ENCODE measurements at places on chromosomes 12 and 14.
A peak's percentile ranks its signal among the peaks of the same experiment; 100 is the strongest.

DNA sequence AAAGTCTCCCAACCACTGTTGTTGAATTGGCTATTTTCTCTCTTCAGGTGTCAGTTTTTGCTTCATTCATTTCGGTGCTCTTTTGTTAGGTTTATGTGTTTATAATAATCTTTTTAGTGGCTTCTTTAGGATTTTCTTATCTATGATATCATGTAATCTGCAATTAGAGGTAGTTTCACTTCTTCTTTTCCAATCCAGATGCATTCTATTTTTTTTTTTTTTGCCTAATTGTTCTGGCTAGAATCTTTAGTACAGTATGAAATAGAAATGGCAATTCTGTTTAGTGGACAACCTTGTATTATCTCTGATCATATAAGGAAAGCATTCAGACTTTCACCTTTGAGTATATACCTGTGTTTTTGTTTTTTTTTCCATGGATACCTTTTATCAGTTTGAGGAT lies 17.4 kb downstream of the CNOT2 start:
- DNase-seq = no peak

GRCh38 chr12:109557805-109558204 lies 15.5 kb downstream of the MMAB start:
- no peak for DNase-seq

GRCh38 chr12:58804749-58805148 lies 115.6 kb downstream of the LRIG3 start:
- no peak for DNase-seq

DNA sequence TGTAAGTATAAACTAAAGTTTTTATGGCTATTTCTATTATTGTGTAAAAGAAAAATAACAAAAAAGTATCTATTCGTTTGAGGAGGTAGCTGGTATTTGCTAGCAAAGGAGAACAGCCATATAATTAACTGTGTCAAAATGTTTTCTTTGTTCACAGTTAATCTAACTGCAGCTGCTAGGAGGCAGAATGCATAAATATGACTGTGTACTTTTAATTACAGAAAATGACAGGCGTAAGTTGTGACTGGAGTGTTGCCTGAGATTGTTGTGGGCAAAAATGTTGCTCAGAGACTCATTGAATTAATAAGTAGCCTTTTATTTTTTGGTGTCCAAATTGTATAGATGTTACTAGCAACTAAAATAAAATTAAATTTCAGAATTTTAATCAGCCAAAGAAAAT lies 33.5 kb downstream of the PTPRO start:
- no peak for DNase-seq

- no peak for DNase-seq
Measured at GRCh38 chr12:41287500-41288141, 99.5 kb downstream of the PDZRN4 start.

GRCh38 chr12:14913381-14913781 lies 25.0 kb downstream of the ERP27 start:
- DNase-seq = no peak

DNA sequence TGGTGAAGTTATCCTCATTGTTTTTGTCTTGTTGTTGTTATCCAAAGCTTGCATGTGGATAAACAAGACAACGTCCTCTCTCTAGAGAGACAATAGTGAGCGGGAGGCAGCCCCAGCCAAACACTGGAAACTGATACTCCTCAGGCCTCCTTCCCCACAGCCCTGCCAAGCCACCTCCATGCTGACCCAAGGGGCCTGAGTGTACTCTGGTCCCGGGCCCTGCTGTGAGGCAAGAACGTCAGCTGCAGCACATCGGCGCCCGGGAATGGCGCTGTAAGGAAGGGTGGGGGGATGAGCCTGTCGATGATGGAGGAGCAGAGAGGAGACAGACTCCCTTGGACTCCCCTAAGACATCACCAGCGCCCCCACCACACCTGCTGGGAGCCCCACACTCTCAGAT lies 83.6 kb downstream of the ANO2 start:
- DNase-seq = no peak

DNA sequence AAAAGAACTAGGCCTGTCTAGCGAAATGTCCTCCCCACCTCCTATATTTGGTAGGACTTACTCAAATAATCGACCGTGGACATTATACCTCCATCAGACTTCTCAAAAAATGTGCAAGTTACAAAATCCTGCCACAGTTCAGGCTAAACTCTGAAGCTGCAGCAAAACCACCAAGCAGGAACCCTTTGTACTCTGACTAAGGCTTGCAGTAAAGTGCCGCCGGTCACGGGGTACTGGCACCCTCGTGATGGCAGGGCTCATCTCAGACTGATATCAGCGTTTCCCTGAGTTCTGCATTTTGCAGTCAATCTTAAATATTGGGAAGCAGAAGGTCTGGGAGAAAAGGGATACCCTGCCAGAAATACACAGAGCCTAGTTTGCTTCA lies 17.1 kb downstream of the SLC11A2 start:
- DNase-seq = peak; percentile 31

DNA sequence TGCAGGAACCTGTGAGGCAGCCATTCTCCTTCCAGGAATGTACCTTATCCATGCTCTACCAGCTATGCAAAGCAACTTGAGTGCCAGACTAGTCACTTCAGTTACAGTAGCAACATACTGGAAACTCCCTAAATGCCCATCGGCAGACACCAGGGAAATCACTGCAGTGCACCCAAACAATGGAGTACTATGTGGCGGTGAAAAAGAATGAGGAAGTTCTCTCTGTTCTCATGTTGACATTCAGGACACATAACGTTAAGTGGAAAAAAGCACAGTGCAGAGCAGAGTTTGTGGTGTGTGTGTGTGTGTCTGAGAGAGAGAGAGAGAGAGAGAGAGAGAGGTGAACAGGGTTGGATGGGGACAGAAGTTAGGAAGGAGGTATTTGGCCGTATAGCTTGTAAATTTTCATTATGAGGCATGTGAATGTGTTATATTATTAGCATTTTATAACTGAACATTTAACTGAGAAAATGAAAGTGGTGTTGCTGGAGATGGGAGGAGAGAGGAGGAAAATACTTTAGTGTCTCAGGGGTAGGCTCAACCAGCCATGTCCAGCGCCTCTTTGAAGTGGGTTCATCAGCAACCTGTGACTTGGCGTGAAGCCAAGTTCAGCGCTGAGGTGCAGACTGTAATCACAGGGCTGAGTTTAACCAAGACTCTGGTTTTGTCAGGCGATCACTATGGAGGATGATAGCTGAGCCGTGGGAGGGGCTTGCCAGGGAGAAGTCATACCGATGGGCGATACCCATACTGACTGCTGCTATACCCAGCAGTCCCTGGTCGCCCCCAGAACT lies 17.3 kb downstream of the TNFAIP2 start:
- no peak for DNase-seq

- DNase-seq = no peak
Measured at GRCh38 chr12:10073261-10073660, 25.5 kb downstream of the CLEC1A start.

DNA sequence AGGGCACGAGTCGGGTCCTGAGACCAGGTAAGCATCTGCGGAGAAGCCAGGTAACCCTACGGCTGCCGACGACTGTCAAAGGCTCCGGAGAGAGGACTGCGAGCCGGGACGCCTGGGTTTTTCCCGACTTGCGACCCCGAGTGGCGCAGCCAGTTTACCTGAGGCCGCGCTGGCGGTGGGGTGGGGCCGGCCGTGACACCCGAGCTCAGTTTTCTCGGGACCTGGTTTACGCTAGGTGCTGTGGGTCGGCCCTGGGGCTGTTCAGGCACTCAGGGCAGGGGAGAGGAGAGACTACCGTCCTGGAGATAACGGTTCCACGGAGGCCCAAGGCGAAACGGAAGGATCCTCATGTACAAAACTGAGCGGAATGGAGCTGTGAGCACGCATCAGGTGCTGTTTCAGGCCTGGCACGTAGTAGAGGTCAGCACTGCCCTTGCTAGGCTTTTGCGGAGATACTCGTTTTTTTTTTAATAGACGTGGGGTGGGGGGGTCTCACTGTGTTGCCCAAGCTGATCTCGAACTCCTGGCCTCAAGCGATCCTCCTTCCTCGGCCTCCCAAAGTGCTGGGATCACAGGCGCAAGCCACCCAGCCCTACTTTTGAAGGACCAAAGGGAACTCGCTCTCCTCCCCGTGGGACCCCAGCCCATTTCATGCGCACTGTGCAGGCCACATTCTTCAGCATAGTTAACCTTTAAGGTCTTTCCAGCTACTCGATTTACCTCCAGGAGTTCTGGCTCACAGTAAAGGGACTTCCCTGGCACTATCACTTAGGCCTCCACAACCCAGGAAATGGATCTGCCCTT lies 471 bp downstream of the MTRFR start:
- no peak for DNase-seq

DNA sequence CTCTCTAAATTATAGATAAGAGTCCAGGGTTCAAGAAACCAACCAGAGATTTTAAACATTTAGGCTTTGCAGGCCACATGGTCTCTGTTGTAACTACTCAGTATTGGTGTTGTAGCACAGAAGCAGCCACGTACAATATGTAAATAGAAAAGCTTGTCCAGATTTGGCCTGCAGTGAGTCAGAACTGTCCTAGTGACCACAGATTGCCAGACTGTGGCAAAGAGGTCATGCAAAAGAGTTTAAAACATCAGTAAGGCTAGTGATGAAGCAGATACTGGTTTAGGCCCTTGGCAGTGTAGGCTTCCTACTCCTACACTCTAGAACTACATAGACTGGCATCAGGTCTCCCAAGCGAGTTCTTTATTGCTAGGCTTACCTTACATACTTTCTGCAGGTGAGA lies 117.6 kb upstream of the GARIN6 start:
- no peak for DNase-seq

- no peak for DNase-seq
Measured at GRCh38 chr12:25811656-25812126, 146.8 kb upstream of the RASSF8 start.

- DNase-seq = no peak
Measured at GRCh38 chr12:57732726-57733593, 5.6 kb downstream of the AGAP2 start.

DNA sequence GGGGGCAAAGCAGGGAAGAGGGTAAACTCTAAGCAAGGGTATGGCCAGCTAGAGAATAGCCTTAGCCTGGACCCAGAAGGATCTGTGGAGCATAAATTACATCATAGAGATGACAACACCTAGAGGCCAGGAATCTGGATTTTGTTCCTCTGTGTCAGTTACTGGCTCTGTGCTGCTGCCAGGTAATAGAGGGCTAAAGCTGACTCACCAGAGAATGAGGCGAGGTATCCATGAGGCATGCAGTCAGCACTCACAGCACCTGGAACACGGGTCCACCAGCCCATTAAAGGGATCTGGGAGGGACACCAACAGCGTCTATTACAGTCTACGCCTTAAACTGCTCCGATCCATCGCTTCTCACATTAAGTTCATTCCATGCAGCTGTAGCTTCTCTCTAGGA lies 74.9 kb upstream of the CMKLR1 start:
- DNase-seq = no peak

DNA sequence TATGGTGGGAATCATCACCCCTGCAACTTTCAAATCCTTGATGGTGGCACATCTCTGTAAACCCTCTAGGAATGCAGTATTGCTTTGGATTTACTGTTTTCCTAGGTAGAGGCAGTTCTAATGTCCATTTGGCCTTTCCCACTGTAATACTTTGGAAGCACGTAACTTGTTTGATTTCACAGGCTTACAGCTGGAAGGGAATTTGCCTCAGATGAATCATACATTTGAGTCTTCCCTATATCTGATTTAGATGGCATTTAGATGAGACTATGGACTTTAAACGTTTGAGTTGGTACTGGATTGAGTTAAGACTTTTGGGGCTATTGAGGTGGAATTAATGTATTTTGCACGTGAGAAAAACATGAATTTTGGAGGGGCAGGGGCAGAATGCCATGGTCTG lies 35.9 kb downstream of the DAAM1 start:
- no peak for DNase-seq

GRCh38 chr12:102300824-102301461 lies 103.3 kb upstream of the PMCH start:
- DNase-seq = no peak

DNA sequence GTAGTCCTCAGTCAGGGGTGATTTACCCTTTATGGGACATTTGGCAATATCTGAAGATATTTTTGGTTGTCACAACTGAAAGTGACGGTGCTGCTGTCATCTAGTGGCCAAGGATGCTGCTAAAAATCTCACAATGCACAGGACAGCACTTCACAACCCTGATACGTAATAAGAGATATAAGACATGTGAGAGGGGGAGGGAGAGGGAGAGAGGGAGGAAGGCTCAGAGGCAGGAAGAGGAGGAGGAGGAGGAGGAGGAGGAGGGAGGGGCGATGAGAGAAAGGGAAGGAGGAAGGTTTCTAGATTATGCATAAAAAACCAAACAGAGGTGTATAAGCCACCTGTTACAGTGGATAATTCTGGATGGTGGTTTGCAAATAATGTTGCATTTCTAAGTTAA lies 14.3 kb downstream of the MYL2 start:
- no peak for DNase-seq

- no peak for DNase-seq
Measured at GRCh38 chr14:33647385-33647786, 303.5 kb downstream of the EGLN3 start.

- DNase-seq = no peak
Measured at GRCh38 chr14:68688872-68689371, 103.9 kb downstream of the ZFP36L1 start.

- no peak for DNase-seq
Measured at GRCh38 chr12:100293017-100293416, 26.0 kb downstream of the SCYL2 start.

DNA sequence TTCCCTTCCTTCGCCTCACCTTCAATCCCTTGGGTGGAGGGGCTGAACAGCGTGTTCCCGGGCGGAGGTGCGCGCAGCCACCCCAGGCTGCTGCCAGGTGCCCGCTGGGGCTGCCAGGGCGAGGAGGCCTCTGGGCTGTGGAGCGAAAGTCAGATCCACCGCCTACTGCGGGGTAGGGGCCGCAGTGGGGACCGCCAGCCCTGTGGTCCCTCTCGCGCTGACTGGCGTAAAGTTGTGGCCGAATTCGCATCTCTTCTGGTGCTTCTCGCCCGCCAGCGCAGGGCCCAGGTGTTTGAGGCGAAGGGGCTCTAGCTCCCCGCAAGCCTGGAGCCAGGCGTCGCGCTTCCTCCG lies 6.9 kb upstream of the HOXC4 start:
- no peak for DNase-seq

- DNase-seq = no peak
Measured at GRCh38 chr12:57604454-57604991, at the start of gene DTX3. TSS of gene DTX3 (plus strand) at chr12:57604824. CDS start at chr12:57606518, 1,694 bp downstream.

GRCh38 chr14:75952489-75952888 lies 29.3 kb downstream of the TGFB3 start:
- DNase-seq = no peak

GRCh38 chr14:81855007-81855406 lies 321.4 kb upstream of the SEL1L start:
- DNase-seq = no peak

DNA sequence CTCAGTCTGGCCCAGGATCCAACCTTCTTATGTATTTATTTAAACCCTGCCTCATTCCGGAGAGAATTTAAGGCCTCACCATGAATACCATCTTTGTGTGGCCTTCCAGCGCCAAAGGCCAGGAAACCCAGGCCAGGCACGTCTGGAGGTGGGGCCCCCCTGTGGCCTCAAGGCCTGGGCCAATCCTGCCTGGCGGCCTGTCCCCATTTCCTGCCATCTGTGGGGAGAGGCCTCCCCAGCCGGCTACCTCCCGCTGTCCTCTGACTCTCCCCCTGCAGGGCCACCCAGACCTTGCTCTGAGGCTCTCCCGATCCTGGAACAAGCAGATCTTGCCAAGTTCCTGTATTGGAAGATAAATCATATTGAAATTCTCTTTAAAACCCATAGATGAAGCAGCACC lies 37.4 kb upstream of the MEG3 start:
- DNase-seq = no peak

All from stimulated activated CD4-positive, alpha-beta T cell treated with anti-CD3 and anti-CD28 coated beads, Interleukin-1b, Interleukin-23, amount 100 ng/mL, for 4 hours (primary cell).